LNCaP clone FGC (cell line): ENCODE measurements at places on chromosomes 5 and 9.

DNA sequence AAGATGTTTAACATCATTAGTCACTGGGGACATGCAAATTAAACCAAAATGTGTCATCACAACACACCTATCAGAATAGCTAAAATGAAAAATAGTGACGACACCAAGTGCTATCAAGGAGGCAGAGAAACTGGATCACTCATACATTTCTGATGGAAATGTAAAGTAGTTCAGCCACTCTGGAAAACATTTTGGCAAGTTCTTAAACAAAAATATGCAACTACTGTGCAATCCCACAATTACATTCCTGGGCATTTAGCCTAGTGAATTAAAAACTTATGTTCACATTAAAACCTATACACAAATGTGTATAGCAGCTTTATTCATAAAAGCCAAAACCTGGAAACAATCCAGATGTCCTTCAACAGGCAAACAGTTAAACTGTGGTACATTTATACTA is 53.1 kb downstream of the SVEP1 start:
- no peak for DNase-seq

- no peak for DNase-seq
Measured at GRCh38 chr9:78438211-78438610, 141.3 kb downstream of the PSAT1 start.

DNA sequence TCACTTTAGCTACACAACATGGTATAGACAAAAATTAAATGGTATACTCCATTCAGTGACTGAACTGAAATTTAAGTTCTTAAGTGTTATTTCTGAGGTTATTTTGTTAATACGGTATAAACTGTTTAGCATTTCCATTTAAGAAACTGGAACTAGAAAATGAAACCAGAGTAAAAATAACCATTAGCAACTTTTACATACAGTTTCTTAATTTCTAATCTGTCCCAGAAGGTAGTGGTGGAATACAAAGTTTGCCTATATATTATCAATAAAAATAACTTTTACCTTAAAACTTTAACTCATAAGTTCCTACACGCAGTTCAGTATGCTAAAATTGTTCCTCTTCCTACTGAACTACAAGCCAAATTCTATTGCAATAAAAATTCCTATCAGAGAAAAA is 10.3 kb downstream of the GOLPH3 start:
- DNase-seq: no peak

DNA sequence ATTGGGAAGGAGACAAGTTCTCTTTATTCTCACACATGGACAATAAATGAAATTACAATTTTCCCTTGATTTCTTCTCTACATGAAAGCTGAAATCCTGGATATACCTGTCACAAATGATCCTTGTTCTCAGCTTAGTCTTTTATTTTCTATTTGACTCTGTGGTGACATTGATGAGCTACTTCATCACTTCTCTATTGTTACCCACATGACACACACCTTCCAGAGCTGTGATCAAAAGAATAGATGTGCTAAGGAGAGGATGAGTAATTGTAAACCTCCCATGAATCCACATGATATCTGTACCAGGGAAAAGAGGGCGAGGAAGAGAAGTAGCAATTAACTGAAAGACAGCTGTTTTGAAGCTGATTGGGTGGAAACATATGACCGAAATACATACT is 102.0 kb downstream of the CAVIN4 start:
- DNase-seq: no peak

DNA sequence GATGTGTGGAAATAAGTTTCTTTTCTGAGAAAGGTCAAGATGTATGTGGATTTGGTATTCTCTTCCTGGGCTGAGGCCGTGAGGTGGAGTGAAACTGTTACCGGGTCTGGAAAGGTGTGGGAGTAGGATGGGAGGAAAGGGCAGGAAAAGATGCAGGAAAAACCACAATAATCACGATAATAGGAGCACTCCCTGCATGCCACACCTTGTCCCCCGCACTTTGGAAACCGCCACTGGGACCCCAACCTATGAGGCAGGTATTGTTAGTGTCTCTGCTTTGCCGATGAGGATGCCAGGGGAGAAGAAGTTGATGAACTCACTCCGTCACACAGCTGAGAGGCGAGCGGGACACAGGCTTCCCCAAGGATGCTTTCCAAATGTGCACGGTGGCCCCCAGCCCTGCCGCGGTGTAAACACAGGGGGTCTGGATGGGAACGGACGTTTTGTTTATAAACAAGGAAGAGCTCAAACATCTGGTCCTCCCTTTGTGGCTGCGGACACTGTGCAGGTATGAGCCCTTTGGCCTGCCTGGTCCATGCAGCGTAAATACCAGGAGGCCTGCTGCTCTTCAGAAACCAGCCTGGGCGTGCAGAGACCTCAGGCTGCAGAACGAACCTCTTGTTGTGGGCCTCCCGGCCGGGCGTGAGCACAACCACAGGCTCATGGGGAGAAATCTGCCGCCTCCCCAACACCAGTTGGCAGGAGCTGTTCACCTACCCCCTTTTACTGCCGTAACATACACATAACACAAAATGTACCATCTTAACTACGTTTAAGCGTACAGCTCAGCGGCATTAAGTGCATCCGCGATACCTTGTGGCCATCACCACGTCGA is 126.7 kb downstream of the COL23A1 start:
- DNase-seq: no peak

DNA sequence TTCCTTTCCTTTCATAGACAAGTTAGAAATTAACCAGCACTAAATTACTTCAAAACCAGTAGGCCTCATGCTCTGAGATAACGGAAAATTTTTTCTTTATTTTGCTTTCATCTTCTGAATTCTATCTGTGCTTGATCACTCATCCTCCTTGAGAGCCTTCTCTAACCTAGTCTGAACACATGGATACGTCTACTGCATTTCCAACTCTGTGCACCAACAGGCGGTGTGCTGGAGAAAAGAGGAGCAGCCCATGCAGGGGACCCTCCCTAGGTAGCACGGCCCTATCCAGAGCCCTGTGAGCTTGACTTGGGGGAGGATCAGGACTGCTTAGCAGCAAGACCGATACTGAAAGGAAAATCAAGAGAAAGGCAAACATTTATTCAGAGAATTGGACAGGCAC is 149.8 kb downstream of the AUH start:
- no peak for DNase-seq

- no peak for DNase-seq
Measured at GRCh38 chr9:22175972-22176545, 167.0 kb upstream of the CDKN2B start.

GRCh38 chr5:56480078-56480704 is 247.1 kb upstream of the ANKRD55 start:
- DNase-seq: no peak

DNA sequence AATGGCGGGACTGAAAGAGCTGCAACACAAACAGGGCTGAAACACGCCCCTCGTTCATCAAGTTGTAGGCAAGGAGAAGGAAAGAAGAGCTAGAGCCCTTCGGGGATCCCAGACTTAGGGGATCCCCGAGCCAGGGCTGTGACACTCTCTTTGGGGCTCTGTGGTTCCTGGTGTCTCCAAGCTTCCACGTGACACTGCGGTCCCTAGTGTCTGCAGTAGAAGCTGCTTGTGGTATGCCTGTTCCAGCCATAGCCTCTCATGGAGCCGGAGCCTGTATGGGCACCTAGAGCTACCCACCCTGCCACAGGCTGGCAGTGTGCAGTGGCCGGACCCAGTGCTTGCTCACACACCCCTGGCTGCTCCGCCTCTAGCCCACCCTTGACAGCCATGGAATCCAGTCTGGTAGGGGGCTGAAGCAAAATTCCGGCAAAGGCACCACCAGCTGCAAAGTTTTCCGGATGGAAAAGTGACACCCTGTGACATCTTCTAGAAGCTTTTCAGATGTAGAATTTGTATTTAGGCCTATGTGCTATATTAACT is 1439.6 kb upstream of the ACO1 start:
- DNase-seq: no peak

GRCh38 chr5:143985832-143986515 is 174.0 kb downstream of the HMHB1 start:
- no peak for DNase-seq

- no peak for DNase-seq
Measured at GRCh38 chr9:19188771-19189170, 41.7 kb upstream of the DENND4C start.

DNA sequence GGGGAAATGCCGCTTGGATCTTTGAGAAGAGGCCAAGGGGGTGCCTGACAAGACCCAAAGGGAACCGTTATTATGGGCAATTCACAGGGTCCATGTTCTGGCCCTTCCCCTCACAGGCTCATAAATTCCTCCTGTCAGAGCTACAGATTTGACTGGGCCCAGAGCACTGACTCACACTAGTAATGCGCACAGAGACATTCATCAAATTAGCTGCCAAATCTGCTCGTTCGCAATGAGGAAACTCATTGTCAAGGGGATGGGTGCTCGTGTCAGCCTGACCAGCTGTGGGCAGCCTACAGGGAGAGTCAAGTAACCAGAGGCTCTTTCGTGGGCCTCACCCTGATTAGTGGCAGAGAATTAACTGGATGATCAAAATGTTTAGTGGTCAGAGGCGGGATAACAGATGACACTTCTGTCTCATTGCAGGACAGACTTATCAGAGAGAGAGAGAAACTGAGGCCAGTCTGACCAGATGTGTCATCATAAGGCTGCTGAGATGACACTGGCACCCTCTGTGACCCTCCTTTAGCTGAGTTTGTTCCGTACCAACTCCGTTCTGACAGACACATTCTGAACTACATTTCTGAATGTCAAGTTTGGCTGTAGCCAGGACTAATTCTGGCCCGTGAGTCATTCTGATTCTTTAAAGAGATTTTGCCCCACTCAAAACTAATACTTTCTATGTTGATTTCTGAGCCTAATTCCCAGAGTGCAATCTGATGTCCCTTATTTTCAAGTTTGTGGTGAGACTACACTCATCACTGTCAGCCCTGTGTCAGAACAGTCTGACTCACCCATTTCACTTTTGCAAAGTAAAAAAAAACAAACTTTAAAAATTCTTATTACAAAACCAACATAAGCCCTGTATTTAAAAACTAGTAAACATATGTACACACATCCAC is 377.1 kb downstream of the ACTL7B start:
- DNase-seq: no peak

DNA sequence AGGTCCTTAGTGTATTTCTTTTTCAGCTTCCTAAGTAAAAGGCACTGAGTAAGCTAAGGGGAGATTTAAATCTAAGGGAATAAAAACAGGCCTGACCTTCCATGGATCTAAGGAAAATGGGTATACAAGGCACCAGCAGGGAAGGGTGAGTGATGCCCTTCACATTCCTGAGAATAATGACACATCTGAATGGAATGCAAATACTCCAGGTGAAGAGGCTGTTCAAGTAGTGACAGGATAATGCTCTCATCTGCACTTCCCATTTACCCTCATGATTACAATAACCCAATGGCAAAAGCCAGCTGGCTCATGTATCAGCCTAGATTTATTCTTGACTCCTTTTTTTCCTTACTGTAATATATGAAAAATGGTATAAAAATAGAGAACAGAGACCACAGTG is 216.2 kb upstream of the ACTBL2 start:
- DNase-seq: no peak

- no peak for DNase-seq
Measured at GRCh38 chr5:122129306-122129705, at the start of gene ZNF474. ZNF474 (plus strand) TSS chr5:122129546; CDS start chr5:122151991, 22,445 bp downstream.

DNA sequence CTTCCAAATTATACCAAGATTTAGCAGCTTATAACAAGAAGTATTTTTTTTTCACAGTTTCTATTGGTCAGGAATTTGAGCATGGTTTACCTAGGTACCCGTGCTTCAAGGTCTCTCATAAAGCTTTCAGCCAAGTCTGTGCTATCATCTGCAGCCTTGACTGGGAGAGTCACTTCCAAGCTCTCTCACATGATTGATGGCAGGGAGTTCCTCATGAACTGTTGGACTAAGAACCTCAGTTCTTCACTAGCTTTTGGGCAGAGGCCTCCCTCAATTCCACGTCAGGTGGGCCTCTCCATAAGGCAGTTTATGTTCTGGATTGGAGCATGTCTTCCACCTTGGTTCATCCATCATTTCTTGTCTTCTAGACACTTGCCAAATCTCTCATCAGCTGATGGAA is 39.9 kb upstream of the APC start:
- DNase-seq: no peak

GRCh38 chr5:96838201-96839070 is 30.7 kb upstream of the ERAP1 start:
- DNase-seq: no peak

GRCh38 chr5:135065306-135066265 is 31.6 kb upstream of the PITX1 start:
- peak; percentile 25 for DNase-seq

- no peak for DNase-seq
Measured at GRCh38 chr9:74554751-74555419, 57.8 kb downstream of the RORB start.
